ENCODE measurements at places on chromosomes 1 and 21. TPM values are rescaled to one million over a fixed set of nuclear protein-coding genes. Genes with fewer than 3 reads are reported as not detected.

Gene TNFRSF1B
- total RNA-seq = 215 TPM

Gene SYT14
- total RNA-seq = not detected

Gene LDLRAP1
- 77.3 TPM for total RNA-seq

Gene CFAP45
- 1.3 TPM for total RNA-seq

Gene MMEL1
- total RNA-seq = 3.0 TPM

Gene TNFRSF4
- 3.1 TPM for total RNA-seq

Gene CYB5RL
- total RNA-seq = 13.3 TPM

Gene TNFRSF8
- 0.17 TPM for total RNA-seq

Gene IVL
- total RNA-seq = not detected

Gene FMO4
- 3.5 TPM for total RNA-seq

Gene PCAT6
- not detected for total RNA-seq

Gene SPRR2G
- not detected for total RNA-seq

Gene SLC45A1
- total RNA-seq = 0.50 TPM

Gene SPAG17
- total RNA-seq = not detected

Gene HTR6
- 0.14 TPM for total RNA-seq

Gene GABPB2
- 32.9 TPM for total RNA-seq

Gene VTCN1
- not detected for total RNA-seq

Gene CFAP141
- total RNA-seq = not detected

Gene LCE1D
- not detected for total RNA-seq

Gene WDR3
- 23.8 TPM for total RNA-seq

Gene TACSTD2
- total RNA-seq = not detected

Gene TFF3
- not detected for total RNA-seq

Gene DLGAP3
- total RNA-seq = 0.55 TPM

Gene UMODL1
- 0.30 TPM for total RNA-seq

Gene ZNF644
- total RNA-seq = 55.5 TPM

All from activated naive CD8-positive, alpha-beta T cell treated with anti-CD3 and anti-CD28 coated beads, Interleukin-2, amount 10 ng/mL, durations not matched to agents 7 days and 5 days (primary cell).